ENCODE measurements at places on chromosomes 1 and 21.

GRCh38 chr1:230087028-230087716 lies 20.1 kb downstream of the GALNT2 start:
- no peak for DNase-seq

- no peak for DNase-seq
These were observed 22.0 kb upstream of the ZC3H12A start for GRCh38 chr1:37452416-37452815.

DNA sequence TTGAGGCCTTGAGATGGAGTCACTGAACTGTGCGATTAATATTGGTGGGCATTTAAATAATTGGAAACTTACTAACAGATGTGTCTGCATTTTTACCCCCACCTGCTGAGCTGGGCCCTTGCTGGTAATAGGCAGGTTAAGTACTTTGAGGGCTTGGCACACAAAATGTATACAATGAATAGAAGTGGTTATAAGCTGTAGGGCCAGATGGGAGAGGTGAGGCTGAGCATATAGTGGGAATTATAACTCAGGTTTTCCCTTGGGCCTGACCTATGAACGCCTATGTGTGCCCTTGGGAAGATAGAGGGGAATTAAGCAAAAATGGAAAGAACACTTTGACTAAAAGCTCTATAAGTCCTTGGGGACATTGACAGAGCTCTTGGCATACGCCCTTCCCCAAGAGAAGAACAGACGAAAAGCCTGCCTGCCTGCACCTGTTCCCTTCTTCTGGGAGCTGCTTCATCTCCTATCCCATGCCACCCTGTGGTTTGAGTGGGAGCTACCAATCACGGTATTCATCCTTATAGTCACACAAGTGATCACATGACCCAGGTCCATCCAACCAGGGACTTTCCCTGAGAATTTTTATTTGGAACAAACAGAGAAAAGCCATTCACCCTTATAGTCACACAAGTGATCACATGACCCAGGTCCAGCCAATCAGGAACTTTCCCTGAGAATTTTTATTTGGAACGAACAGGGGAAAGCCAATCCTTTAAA lies 260.7 kb upstream of the CSF3R start:
- DNase-seq: no peak

DNA sequence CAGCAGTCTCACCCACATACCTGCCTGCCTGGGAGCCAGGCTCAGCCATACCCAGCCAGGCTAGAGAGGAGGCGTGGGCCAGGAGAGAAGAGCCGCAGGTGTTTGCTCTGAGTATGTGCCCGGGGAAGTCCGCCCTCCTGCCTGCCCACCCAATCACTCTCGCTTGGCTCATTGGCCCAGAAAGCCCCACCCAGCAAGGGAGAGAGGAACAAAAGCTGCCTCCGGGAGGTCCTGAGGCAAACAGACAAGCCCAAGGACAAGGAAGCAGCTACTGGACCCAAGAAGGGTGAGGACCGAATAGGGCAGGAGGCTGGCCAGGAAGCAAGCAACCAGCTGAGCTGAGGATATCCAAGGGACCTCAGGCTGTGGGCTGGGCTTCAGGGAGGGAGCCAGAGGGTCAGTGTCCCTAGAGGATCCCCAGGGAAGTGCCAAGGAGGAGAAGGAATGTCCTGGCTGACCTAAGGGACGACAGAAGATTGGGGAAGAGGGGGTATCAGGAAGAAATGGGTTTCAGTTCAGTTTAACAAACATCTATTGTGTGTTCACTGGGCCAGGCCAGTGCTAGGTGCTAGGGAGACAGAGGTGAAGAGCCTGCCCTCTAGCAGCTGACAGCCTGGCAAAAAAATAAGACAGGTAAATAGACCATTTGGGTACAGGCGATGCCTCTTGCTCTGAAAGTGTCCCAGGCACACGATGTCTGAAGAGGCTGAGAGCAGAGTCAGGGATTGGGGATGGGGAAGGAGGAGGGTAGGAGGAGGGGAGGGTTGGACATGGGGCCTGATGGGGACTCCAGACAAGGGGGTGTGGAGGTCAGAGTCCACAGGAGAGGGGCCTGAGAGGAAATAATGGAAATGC lies at the start of gene GJB4:
TSS of gene GJB4 (plus strand) at position 238 of the 855 bp plus-strand sequence. CDS start 1,515 bp downstream, outside the sequence.
- DNase-seq: no peak

DNA sequence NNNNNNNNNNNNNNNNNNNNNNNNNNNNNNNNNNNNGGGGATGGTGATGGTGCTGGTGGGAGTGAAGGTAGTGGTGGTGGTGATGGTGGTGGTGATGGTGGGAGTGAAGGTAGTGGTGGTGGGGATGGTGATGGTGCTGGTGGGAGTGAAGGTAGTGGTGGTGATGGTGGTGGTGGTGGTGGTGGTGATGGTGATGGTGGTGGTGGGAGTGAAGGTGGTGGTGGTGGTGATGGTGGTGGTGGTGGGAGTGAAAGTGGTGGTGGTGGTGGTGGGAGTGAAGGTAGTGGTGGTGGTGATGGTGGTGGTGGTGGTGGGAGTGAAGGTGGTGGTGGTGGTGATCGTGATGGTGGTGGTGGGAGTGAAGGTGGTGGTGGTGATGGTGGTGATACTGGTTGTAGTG lies 93.6 kb downstream of the CRYAA start:
- DNase-seq: no peak

GRCh38 chr1:17596651-17597509 lies 57.4 kb downstream of the ARHGEF10L start:
- DNase-seq: peak; percentile 20

GRCh38 chr1:234478481-234479309 lies at the start of gene TARBP1:
TSS of gene TARBP1 (minus strand) at chr1:234479179. CDS start at chr1:234479103, 76 bp downstream.
- DNase-seq: peak; percentile 70

DNA sequence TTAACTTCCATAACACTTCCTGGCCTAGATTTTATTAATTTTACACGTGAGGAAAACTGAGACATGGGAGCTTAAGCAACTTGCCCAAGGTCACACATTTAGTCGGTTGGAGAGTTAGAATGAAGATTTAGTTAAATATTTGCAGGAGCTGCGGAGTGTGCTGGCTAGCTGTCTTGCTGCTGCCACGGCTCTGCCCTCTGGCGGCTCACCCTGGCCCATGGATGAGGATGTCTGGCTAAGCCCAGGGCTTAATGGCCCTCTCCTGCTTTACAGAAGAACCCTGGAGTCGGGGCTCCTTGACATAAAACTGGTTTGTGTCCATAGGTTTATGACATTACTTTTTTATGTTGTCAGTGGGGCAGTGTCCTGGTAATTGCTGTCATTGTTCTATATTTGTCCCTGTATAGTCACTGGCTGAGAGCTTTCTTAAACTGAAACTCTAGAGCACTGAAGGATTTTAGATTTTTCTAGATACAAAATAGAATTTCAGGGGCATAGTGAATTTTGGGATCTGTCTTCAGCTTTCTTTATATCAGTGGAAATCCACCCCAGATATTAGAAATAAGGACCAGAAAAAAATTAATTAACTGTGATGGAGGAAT lies 88.9 kb upstream of the WLS start:
- no peak for DNase-seq

DNA sequence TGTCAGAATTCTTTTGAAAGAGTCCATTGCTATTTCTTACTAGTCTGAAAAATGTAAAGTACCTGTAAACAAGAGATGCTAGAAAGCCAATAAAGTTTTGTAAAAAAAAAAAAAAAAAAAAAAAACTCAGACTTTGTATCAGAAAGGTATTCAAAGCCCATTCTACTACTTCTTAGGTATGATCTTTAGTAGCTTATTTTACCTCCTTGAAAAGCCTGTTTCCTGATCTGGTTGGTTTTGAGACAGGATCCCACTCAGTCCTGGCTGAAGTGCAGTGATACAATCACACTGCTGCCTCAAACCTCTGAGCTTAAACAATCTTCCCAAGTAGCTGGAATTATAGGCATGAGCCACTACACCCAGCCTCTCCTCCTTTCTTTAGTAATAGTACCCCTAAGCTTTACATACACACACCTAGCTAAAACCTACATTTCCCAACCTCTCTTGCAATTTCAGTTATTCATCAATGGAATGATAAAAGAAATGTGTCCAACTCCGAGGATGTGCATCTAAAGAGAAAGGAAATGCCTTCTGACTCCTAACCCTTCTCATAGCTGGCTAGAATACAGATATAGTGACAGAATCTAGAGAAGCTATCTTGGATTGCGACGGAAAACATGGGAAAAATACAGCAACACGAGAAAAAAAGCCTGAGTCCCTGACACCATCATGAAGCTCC lies 30.6 kb downstream of the EPS15 start:
- DNase-seq: no peak

GRCh38 chr1:220219865-220220698 lies 52.2 kb downstream of the RAB3GAP2 start:
- no peak for DNase-seq

- DNase-seq: no peak
These were observed 4.1 kb upstream of the GRIK1 start for GRCh38 chr21:29943885-29944284.

GRCh38 chr1:76237211-76237610 lies 162.7 kb downstream of the ST6GALNAC3 start:
- no peak for DNase-seq

- DNase-seq: no peak
These were observed 2.5 kb downstream of the UBASH3A start for GRCh38 chr21:42406201-42406621.

GRCh38 chr1:10685196-10685807 lies 111.1 kb downstream of the CASZ1 start:
- no peak for DNase-seq

GRCh38 chr1:150156868-150157603 lies 7.3 kb downstream of the PLEKHO1 start:
- DNase-seq: no peak

DNA sequence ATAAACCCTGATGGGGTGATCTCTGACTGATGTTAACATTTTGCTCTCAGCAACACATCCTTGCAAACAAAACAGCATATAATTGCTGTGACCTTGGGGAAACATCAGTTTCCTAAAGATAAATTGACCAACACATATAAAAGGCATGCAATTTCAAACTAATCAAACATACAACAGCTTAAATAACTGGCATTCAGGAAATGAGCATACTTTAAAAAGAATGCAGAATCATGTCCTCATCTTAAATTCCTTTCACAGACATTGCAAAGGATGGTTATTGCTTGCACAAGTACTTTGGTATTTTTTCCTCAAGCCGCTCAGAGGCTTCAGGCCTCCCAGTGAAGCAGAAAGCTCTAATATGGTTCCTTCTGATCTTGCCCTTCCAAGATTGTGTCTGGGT lies 53.4 kb upstream of the RGS18 start:
- DNase-seq: no peak

DNA sequence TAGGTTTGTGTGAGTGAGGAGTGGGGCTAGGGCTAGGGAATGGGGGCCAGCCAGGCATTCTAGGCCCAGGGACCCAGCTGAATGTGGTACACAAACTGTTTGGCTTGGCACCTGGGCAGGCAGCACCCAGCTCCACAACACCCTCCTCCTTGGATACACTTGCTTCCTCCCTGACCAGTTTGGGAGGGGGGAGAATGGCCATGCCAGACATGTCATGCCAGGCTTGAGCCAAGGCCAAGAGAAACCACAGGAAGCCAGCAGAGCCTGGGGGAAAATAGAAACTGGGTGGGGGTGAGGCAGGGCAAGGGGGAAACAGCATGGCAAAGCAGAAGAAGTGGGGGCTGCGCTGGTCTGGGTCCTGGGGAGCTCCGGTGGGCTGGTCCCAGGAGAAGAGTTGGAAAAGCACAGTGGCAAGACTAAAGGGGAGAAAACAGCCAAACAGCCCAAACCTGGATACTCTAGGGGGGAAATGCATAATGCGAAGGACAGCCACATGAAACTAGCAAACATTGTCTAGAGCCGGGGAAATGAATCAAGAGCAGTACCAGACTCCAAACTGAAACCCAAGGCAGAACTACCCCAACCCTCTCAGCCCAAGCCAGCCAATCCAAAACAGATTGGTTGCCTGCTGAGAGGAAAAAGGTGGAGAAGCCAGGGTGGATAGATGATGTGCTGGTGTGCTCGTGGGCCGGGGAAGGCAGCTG lies 47.9 kb downstream of the LGR6 start:
- DNase-seq: no peak

DNA sequence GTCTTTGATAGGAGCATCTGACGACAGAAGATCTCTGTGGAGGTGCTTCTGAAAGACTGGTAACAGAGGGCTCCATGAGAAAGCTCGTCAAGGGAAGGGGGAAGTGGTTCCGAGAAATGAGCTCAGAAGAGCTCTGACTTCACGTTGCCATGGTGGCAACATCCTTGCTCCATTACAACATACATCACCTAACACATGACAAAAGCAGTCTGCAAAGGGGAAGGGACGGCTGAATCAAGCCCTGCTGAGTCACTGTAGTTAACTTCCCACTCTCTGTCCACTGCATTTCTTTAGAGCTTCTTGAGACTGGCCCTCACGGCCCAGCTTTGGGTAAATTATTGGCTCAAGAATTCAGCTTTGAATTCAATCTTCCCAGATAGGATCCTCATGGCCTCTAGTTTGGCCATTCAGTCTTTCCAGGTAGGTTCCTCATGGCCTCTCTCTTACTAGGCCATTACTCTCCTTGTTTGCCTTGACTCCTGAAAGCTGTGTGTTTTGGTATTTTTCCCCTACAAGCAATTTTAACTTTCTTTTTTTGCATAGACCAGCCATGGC lies 88.0 kb upstream of the ZNF648 start:
- no peak for DNase-seq

GRCh38 chr1:229579059-229579673 lies 20.7 kb upstream of the ABCB10 start:
- peak; percentile 37 for DNase-seq

Measured in NCI-H2107 (cell line).